ENCODE measurements at places on chromosomes 5 and 9.

DNA sequence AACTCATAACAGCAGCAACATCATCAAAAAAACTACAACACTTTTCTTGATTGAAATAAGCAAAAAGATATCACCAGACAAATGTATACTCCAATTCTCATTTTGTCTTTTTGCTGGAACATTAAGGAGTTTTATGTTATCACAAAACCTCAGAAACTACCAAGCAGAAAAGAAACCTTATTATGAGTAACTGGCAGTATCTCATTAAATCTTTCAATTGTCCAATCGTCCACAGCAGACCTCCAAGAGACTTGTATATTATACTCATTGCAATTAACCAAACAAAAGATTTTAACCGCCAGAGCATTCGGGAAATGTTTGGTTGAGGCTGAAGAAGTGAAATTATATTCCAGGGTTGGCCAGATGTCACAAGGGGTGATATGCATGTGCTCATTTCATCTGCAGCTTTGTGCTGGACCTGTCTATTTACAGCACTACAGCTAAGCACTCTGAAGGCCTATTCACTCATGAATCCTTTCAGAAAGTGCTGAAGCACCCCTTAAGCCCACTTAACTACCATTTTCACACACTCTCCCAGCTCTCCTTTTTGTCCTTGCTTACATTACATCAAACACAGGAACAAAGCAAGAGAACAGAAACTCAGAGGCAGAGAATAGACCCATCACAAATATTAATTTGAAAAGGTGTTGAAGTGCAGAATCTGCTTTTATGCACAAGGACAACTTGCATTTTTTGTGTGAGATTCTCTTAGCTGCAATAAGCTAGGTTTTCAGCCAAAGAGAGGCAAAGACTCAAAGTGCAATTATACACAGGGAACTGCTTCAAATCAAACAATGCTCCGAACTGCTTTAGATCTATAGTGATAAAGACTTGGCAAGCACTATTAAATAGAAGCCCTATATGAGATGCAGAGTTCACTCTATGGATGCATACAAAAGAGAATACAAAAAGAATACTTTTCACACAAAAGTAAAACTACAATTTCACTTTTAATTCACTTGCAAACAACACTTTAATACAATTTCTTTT lies 150.4 kb upstream of the POU5F2 start:
- no peak for DNase-seq

DNA sequence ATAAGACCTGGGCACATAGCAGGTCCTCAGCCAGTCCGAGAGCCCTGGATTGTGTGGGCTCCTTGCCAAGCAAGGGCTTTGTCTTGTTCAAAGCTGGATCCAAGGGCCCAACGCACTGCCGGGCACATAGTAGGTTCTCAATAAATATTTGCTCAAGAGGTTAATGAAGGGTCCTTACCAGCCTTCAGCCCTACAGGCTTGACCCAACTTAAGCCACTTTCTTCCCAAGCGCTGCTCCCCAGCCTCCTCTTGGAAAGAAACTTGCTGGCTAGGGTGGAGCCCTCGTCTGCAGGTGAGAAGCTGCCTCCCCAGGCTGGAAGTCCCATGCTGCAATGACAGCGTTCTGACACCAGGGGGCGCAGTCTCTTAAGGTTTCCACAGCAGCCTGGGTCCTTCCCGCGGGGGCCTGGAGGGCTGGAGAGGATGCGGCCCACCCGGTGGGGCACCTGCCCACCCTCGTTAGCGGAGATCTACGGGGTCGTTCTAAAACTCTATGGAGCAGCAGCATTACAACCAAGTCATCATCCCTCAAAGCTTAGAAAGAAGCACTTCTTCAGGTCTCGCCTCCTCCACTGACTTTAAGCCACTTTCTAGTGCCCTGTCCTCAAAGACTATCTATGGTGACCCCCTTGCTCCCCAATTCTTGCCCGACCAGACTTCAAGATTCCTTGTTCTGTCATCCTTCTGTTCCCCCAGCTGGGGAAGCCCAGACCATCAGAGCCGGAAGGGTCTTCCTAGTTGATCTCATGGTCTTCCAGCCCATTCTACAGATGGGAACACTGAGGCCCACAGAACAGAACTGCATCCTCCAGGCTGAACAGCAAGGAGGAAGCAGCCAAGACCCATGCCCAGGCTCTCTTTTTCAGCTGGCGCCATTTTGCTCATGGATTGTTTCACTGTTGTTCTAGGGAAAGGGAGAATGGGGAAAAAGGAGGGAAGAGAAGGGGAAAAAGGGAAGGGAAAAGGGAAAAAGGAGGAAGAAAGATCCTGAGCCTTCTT lies 115.4 kb downstream of the LHX2 start:
- DNase-seq, result peak; percentile 79

GRCh38 chr9:21616082-21616778 lies 134.1 kb upstream of the IFNE start:
- DNase-seq, result no peak

- DNase-seq, result no peak
These were observed 17.5 kb downstream of the TMEM38B start for GRCh38 chr9:105711867-105712266.

- DNase-seq, result peak; percentile 9
These were observed 85.1 kb downstream of the FGF1 start for GRCh38 chr5:142600611-142601358.

DNA sequence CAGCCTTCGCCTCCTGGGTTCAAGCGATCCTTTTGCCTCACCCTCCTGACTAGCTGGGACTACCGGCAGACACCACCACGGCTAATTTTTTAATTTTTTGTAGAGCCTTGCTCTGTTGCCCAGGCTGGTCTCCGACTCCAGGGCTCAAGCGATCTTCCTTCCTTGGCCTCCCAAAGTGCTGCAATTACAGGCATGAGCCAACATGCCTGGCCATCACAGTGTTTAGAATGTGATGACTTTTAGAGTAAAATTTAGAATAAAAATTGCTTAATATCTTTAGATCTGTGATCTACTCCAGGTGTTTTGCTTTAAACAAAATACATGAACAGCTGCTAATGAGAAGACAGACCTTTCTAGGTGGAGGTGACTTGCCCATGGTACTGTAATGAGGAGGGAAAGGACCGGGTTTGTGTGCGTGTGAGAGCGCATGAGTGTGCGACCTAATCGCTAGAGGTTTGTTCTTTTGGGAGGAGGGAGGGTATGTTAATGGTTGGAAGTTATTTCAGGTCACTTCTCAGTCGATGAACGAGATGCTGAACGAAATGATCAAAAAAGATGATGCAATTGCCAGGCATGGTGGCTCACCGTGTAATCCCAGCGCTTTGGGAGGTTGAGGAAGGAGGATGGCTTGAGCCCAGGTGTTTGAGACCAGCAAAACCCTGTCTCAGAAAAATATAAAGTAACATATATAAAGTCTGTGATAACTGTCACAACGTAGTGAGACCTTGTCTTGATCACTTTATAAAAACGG lies 2.0 kb downstream of the CNOT6 start:
- DNase-seq, result no peak

GRCh38 chr5:168819004-168819621 lies 239.9 kb upstream of the PANK3 start:
- DNase-seq, result no peak

- DNase-seq, result no peak
These were observed 32.7 kb upstream of the COL15A1 start for GRCh38 chr9:98911042-98911441.

GRCh38 chr9:105385381-105385985 lies 62.4 kb upstream of the FSD1L start:
- peak; percentile 49 for DNase-seq

DNA sequence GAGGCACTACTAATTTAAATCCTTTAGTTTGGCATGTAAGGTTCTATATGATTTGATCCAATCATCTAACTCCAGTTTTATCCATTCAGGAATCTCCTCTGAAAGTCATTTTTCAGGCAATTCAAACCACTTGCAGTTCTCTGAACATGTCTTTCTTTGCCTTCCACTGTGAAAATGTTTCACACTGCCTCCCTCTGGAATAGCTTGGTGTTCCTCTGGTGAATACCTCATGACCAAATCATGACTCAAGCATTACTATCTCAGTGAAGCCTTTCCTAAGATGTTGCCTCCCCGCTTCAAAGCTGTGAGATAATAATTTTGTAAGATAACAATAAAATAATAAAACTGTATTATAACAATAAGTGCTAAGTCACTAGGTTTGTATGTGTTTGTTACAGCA lies 981.1 kb downstream of the DTWD2 start:
- no peak for DNase-seq

DNA sequence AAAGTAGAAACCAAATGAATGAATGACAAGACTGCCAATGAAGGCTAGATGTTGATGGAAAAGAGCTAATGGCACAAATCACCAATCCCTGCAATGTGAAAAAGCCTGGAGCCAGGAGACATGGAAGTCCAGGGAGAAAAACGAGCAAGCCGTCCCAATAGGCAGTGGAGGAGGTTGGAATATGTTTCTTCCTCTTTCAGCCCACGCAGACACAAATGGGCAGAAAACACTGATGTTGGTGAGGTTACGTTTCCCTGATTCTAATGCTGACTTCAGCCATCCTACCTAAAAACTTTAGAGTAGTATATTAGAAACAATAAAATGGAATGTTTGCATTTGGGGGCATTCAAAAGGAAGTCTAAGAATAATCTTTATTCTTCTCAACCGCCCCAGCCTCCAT lies 23.9 kb upstream of the KIF2A start:
- no peak for DNase-seq

GRCh38 chr5:27240791-27241190 lies 202.4 kb upstream of the CDH9 start:
- no peak for DNase-seq

DNA sequence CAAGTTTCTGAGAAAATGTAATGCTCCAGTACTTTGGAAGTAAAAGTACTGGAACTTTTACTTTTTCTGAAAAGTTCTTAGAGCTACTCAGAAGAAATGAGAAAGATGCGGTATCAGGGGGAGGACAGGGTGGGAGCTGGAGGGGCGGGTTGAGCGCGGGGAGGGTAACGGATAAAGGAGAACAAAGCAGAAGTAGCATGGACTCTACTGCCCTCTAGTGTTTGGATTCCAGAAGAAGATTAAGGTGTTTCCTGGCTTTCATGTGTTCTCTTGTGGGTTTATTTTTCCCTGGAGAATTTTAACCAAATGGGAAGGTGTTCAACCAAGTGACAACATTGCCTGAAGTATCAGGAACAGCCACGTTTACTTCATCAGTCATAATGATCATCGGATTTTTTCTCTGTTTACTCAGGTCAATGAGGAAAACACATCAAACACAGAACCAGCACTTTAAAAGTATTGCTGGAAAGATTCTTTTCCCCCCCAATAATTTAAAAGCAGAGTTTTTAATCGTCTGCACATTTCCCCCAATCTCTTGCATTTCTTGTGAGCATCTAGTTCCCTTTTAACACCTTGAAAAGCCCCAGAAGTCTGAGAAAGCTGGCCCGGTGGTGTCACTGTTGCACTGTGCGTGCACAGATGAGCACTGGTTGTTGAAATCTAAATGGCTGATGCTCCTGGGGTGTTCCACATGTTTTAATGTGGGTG lies 190.6 kb downstream of the MPDZ start:
- peak; percentile 57 for DNase-seq

DNA sequence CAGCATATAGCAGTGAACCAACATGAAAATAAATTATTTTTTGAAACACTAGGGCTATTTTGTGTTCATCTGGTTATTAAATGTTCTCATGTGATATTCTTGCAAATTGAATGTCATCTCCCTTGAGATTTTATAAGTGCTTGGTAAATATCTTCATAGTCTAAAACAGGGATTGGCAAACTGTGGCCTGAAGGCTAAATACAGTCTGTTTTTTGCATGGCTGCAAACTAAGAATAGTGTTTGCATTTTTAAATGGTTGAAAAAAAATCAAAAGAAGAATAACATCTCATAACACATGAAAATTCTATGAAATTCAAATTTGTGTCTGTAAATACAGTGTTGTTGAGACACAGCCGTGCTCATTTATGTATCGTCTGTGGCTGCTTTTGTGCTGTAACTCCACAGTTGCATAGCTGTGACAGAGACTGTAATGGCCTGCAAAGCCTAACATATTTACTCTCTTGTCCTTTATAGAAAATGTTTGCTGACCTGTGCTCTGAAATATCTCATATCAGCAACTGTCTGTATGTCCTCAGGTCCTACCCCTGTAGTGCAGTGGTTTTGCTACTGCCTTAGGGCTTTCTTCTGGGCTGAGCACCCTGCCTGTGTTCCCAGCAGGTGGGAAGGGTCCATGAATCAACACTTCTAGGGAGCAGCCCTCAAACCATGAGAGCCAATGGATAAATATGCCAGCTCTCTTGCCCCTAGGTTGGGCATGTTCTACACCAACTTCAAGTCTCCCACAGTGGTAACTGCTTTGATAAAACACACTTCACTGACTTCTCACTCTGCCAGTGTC lies 41.7 kb upstream of the ARRDC3 start:
- DNase-seq, result no peak

DNA sequence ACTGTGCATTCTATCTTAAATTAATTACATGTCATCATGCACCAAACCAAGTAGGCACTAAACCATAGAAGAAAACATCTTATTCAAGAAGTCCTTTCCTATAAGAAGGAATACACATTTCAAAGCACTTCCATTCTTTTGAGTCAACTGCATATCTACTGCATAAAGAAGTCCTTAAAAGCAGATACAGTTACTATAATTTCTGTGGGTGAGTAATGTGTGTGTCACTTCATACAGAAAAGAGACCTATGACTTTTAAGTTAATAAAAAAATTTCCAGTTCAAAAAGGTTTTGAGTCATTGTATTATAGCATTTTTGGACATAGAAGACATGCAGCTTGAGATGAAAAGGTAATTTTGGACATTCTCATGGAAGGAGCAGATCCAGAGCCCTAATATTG lies 125.0 kb downstream of the DTWD2 start:
- DNase-seq, result peak; percentile 1

GRCh38 chr9:126829035-126829434 lies 24.2 kb downstream of the ZBTB43 start:
- no peak for DNase-seq

- no peak for DNase-seq
These were observed 126.8 kb downstream of the EHMT1 start for GRCh38 chr9:137745541-137745991.

DNA sequence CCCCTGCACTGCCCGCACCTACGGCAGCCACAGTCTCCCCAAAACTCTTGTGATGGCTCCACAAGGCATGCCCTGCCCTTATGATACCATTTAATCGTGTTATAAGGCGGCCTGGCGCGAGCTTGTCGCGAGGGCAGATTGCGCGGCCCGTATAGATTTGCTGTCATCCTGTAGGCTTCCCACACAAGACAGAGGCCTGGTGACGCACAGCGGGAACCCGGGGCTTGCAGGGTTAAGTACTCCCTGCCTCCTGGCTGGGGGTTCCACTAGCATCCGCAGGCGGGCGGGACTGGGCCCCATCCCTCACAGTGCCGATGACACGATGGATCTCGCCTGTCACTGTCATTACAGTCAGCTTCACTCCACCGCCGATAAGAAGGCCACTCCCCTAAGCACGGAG lies 364.9 kb upstream of the IRX2 start:
- DNase-seq, result no peak

DNA sequence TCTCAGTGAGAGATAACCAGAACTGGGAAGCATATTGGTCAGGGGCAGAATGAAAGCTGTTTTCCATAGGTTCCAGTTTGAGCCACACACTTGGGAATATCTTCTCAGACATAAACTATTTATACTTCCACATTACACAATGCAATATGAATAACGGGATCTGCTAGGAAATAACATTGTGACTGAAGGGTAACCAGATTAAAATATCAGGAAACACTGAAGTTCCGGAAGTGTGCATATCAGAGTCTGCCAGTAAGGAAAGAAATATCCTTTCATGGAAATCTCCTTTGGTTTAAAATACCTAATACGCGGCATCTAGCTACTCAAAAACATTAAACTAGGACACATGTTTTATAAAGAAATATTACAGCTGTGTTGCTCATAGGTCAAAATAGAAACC lies 56.3 kb downstream of the ST8SIA4 start:
- no peak for DNase-seq

GRCh38 chr5:139925650-139926640 lies 117.2 kb downstream of the NRG2 start:
- no peak for DNase-seq

All from COLO829 (cell line).